Activated naive CD4-positive, alpha-beta T cell (primary cell): ENCODE measurements at places on chromosomes 2 and 18.

DNA sequence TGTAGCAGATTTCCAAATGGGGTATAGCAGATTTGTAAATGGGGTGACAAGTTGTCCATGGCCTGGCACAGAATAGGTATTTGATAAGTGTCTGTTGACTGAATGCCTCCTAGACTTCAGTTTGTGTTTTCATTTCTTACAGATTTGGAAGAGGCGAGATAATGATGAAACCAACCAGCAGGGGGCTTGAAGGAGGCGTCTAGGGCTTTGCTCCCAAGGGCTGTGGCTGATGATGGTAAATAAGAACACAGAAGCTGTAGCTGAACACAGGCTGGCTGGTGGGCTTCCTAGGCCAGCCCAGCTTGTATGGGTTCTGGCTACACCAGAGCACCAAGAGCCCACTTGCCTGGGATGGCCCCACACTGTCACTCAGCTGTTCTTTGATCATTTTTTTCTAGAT is 19.4 kb downstream of the SFTPB start:
- DNase-seq = no peak

DNA sequence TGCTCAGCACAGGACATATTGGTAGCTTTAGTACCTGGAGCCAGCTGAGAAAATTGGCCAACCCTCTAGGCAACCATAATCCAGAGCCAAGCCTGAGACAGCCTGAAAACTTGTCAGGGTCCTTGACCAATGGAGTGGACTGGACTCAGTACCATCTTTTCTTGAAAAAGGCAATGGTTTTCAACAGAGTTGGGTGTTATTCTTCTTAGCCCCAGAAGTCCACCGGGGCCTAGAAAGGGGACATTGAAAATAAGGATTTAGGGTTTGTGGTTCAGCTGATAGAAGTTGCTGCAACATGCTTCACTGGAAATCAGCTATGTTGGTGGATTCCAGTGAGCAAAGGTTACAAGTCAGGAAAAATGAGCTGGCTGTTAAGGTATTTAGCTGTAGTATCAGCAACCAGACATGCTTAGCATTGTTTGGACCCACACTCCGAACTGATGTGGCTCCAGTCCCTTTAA is 22.1 kb upstream of the CNOT11 start:
- no peak for DNase-seq

DNA sequence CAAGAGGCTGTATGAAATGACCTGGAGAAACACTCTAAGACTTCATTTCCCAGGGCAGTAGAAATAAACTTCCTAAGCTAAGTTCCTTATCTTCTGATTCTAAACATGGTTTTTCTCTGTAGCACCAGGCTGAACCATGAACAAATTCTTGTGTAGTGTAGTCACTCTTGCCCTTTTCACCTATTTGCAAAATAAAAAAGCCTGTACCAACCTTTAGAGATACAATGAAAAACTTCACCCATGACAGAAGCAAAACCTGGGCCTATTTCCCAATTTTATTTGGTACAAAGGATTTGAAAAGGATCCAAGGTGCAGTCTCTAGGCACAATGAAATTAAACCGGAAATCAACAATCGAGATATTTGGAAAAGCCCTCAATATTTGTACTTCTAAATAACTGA is 43.6 kb downstream of the POLR1A start:
- DNase-seq = no peak

DNA sequence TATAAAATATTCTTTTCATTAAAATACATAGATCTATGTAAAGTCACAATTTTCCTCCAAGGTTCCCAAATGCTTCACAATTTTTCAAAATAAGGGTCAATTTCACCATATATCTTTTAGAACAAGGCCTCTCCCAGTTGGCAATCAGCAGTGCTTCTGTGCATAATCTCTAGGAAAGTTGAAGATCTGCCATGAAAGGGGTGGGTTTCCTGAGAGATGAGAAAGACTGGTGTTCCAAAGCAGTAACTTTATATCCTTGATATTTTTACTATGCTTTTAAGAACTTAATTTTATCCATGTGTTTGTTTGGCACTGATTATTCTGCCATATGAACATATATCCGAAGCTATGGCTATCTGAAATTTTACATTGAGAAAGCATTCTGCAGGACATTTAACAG is 199.4 kb upstream of the CYP26B1 start:
- DNase-seq = no peak

DNA sequence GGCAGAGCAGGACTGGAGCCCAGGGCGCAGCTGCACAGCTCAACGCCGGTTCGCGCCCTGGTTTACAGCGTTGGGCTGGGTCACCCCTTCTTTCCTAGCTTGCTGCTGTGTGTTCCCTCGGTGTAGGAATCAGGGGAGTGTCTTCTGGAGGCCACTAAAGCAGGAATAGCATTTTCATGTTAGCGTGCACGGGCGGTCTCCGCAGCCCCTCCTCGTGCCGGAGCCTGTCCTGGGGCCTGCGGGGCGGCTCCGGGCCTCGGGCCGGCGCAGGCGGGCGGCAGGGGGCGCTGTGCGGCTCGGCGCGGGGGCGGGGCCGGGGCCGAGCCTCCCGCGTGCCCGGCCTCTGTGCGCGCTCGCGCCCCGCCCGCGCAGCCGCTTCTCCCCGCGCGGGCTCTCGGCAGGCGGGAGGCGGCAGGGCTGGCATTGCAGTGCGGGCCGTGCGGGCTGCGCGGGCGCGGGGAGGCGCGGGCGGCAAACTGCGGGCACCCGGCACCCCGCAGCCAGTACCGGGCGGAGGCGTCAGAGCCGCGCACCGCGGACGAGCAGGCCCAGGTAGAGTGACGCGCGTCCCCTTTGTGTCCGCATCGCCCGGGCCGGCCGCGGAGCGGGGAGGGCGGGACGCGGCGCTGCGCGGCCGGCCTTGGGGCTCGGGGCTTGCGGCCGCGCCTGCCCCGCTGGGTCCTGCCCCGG is at the start of gene RNF144A:
Gene RNF144A (plus strand): TSS at position 342 of the 690 bp plus-strand sequence. CDS start 79,515 bp downstream, outside the sequence.
- DNase-seq = peak; percentile 50
